Chondrocyte (in vitro differentiated cells): ENCODE measurements at places on chromosomes 6 and 20. TPM values are rescaled to one million over a fixed set of nuclear protein-coding genes. Genes with fewer than 3 reads are reported as not detected.

Gene NOTCH4
- 0.82 to 1.6 TPM (median 1.4 TPM) in 3 replicates for total RNA-seq

DNA sequence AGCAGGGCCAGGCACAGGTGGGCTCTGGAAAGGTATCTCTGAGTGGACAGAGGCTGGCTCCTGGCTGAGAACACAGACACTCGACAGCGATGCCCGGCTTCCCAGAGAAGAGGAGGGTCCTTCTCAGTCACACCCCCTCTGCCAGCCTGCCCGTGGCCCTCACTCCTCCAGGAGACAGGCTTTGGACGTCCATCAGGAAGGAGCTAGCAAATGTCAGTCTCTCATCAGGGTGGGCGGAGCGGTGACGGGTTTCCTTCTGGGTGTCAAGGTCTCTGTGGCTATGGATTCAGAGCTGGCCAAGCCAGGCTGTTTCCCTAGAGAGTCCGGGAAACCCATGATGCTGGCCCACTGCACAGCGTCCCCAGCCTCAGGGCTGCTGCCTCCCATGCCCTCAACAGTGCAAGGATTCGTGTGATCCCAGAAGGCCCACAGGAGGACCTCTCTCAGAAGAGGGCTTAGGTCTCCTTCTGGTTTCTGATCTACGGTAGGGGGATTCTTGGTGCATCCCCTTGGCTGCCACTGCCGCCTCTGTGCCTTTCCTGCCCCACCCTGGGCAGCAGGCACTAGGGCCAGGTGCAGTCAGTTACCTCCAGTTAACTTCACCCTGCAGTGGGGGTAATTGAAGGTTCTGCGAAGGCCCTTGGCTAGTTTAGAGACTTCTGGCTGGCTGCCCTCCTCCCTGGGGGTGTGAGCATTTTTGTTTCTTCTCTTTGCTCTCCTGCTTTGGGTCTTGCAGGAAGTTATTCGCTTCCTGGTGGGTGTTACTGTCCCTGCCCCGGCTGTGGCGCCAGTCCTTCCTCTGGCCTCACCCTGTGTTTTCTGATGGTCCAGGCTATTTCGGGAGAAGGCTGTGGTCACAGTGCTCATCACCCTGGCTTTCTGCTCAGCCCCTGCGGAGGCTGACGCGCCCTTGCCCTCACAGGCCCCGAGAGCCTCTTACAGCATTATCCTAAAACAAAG lies 80.2 kb downstream of the CDH4 start:
- H3K4me1 ChIP-seq: no peaks in the 10 kb centered on the region
- DNase-seq: peak; percentile 58
- no peak overlapping the region for H3K27ac ChIP-seq
- H3K27me3 ChIP-seq: peaks cover 4% of the 10 kb centered on the region
- H3K4me3 ChIP-seq: no peak overlapping the region
- no peaks in the 10 kb centered on the region for H3K36me3 ChIP-seq

DNA sequence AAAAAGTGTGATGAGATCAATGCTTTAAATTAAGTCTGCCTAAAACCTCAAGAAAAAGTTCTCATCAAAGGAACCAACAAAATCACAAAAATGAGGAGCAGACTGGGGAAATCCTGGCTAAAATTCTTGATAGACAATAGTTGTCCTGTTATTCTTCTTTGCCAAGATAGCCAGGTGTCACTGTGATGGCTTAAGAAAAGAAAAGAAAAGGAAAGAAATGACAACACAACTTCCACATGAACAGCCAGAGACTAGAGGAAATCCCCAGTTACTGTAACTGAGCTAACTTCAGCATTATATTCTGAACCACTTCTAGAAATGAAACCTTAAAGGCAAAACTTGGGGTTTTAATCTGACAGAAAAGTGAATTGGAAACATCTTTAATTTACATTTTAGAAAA lies 129.6 kb downstream of the CD24 start:
- H3K4me1 ChIP-seq: no peaks in the 10 kb centered on the region
- H3K27me3 ChIP-seq: peaks cover 35% of the 10 kb centered on the region
- no peaks in the 10 kb centered on the region for H3K36me3 ChIP-seq
- DNase-seq: no peak

DNA sequence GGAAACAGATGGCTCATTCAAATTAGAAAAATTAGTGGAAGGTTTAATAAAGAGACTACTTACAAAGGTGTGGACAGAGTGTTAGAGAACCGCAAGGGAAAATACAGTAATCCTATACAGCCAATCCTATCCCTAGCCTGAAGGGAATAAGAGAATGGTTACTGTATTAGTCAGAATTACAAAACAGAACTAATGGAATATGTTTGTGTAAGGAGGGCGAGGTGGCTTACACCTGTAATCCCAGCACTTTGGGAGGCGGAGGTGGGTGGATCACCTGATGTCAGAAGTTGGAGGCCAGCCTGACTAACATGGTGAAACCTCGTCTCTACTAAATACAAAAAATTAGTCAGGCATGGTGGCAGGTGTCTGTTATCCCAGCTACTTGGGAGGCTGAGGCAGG lies 16.3 kb upstream of the TRPC4AP start:
- H3K27me3 ChIP-seq: no peaks in the 10 kb centered on the region
- H3K4me3 ChIP-seq: no peak overlapping the region
- no peak for DNase-seq
- no peak overlapping the region for H3K27ac ChIP-seq

DNA sequence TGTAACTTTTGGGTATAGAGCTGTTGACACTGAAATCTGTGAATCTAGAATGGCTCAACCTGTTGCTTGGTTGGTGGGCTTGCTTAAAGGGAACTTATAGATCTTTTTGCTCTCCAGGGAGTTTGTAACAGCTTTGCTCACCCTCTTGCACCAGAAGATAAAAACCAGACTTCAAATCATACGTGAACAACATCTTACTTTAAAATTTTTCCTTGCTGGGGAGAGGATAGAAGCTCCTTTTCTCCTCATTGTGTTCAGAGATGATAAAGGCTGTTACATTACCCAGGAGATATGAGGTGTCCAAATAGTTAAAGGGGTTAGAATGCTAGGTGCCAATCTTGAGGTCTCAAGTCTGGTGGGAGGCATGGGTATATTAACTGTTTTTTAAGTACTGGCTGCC lies 46.8 kb downstream of the RALGAPB start:
- DNase-seq: no peak
- H3K27ac ChIP-seq: no peak overlapping the region
- peaks cover 6% of the 10 kb centered on the region for H3K4me1 ChIP-seq
- H3K27me3 ChIP-seq: no peaks in the 10 kb centered on the region
- peaks cover 22% of the 10 kb centered on the region for H3K36me3 ChIP-seq

- DNase-seq: no peak
- H3K27ac ChIP-seq: peak overlapping the region; percentile 66
- no peaks in the 10 kb centered on the region for H3K27me3 ChIP-seq
- peaks cover 3% of the 10 kb centered on the region for H3K36me3 ChIP-seq
- peaks cover 29% of the 10 kb centered on the region for H3K4me1 ChIP-seq
- H3K4me3 ChIP-seq: no peak overlapping the region
Observed at GRCh38 chr6:80181352-80182081, 75.0 kb downstream of the BCKDHB start.
